ENCODE measurements at places on chromosomes 13 and 19. TPM values are rescaled to one million over a fixed set of nuclear protein-coding genes. Genes with fewer than 3 reads are reported as not detected.
A peak's percentile ranks its signal among the peaks of the same experiment; 100 is the strongest.

- no peaks in the 10 kb centered on the region for H3K4me1 ChIP-seq
- DNase-seq: no peak
- H3K27me3 ChIP-seq: no peaks in the 10 kb centered on the region
- H3K27ac ChIP-seq: no peak overlapping the region
- H3K36me3 ChIP-seq: peaks cover 6% of the 10 kb centered on the region
Measured at GRCh38 chr13:20049558-20050473, 91.3 kb downstream of the ZMYM2 start.

DNA sequence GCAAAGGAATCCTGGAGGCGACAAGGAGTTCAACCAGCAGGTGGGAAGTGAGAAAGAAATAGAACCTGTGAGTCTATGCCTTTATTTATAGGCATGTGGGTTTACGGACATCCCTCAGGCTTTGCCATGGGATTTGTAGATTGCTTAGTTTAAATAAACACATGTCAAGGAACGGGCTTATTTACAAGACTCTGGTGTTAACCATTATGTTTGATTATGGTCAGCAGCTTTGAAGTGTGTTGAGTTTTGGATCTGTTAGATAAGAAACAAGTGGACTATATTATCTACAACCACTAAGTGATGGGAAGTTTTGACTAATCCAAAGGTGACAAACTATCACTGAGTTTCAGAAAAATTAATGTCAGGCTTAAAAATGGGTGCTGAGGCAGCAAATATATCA is 143.2 kb downstream of the SLITRK5 start:
- H3K27me3 ChIP-seq: no peaks in the 10 kb centered on the region
- DNase-seq: no peak
- H3K27ac ChIP-seq: no peak overlapping the region
- H3K4me3 ChIP-seq: no peak overlapping the region
- no peaks in the 10 kb centered on the region for H3K4me1 ChIP-seq

GRCh38 chr19:2841855-2842574 is 740 bp downstream of the ZNF555 start:
- H3K4me1 ChIP-seq: peaks cover 15% of the 10 kb centered on the region
- no peak for DNase-seq
- no peaks in the 10 kb centered on the region for H3K27me3 ChIP-seq
- H3K27ac ChIP-seq: no peak overlapping the region
- H3K4me3 ChIP-seq: peak overlapping the region; percentile 73

- no peaks in the 10 kb centered on the region for H3K36me3 ChIP-seq
- no peak overlapping the region for H3K27ac ChIP-seq
- no peak overlapping the region for H3K4me3 ChIP-seq
- DNase-seq: no peak
- H3K27me3 ChIP-seq: no peaks in the 10 kb centered on the region
Measured at GRCh38 chr13:106756446-106756845, 188.5 kb upstream of the ARGLU1 start.

GRCh38 chr13:73870036-73870741 is 264.0 kb downstream of the KLF12 start:
- no peaks in the 10 kb centered on the region for H3K4me1 ChIP-seq
- DNase-seq: no peak
- H3K4me3 ChIP-seq: no peak overlapping the region
- no peaks in the 10 kb centered on the region for H3K27me3 ChIP-seq

DNA sequence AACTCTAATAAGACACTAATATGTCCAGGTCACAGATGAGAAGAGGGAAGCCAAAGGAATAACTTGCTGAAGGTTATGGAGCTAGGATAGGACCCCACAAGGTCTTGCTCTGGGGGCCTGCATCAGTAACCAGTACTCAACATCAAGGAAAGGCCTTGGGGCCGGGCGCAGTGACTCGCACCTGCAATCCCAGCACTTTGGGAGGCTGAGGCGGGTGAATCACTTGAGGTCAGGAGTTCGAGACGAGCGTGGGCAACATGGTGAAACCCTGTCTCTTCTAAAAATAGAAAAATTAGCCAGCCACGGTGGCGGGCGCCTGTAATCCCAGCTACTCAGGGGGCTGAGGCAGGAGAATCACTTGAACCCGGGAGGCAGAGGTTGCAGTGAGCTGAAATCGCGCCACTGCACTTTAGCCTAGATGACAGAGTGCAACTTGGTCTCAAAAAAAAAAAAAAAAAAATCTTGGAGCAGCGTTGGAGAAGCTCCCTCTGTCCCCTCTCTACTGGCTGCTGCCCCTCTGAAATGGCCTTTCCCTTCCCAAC is 1.8 kb downstream of the LONP1 start:
- peaks cover 17% of the 10 kb centered on the region for H3K36me3 ChIP-seq
- no peak overlapping the region for H3K27ac ChIP-seq
- peaks cover 29% of the 10 kb centered on the region for H3K4me1 ChIP-seq

- no peaks in the 10 kb centered on the region for H3K27me3 ChIP-seq
- H3K27ac ChIP-seq: no peak overlapping the region
- H3K4me3 ChIP-seq: no peak overlapping the region
- no peak for DNase-seq
Measured at GRCh38 chr13:46134961-46135522, 30.2 kb upstream of the CPB2 start.

DNA sequence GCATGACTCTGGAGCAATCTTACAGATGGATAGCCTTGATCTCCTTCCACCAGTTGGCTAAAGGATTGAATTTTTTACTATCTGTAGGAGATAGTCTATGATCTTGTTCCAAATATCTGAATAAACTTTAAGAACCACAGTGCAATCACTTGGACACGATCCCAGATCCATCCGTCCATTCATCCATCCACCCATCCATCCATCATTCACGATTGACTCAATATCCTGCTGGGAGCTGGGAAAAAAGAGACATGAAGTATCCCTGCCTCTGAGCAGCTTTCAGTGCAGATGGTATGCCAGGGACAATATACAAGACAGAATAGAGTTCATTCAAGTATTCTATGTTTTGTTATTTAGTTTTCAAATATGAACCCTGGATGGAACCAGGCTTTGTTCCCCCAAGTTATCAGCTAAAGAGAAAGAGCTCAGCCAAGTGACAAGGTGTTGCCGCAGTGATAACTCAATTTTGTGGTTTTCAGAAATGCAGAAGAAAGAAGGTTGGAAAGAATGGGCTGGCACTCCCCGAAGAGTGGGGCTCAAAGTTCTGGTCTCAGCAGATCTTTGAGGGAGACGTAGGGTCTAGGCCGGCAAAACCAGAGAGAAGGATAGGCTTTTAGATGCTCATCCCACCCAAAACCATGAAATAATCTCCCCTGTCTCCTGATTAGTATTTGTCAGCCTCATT is 66.3 kb downstream of the IRS2 start:
- no peak for DNase-seq
- no peaks in the 10 kb centered on the region for H3K36me3 ChIP-seq
- H3K4me3 ChIP-seq: no peak overlapping the region
- H3K4me1 ChIP-seq: peaks cover 6% of the 10 kb centered on the region
- H3K27me3 ChIP-seq: no peaks in the 10 kb centered on the region
- no peak overlapping the region for H3K27ac ChIP-seq

GRCh38 chr13:109949397-109949796 is 163.0 kb upstream of the IRS2 start:
- H3K36me3 ChIP-seq: no peaks in the 10 kb centered on the region
- no peaks in the 10 kb centered on the region for H3K4me1 ChIP-seq
- no peak for DNase-seq

GRCh38 chr19:44955505-44956439 is 592 bp downstream of the CLPTM1 start:
- H3K27me3 ChIP-seq: no peaks in the 10 kb centered on the region
- peak overlapping the region; percentile 36 for H3K27ac ChIP-seq
- peaks cover 20% of the 10 kb centered on the region for H3K36me3 ChIP-seq
- peaks cover 54% of the 10 kb centered on the region for H3K4me1 ChIP-seq
- H3K4me3 ChIP-seq: peak overlapping the region; percentile 97

DNA sequence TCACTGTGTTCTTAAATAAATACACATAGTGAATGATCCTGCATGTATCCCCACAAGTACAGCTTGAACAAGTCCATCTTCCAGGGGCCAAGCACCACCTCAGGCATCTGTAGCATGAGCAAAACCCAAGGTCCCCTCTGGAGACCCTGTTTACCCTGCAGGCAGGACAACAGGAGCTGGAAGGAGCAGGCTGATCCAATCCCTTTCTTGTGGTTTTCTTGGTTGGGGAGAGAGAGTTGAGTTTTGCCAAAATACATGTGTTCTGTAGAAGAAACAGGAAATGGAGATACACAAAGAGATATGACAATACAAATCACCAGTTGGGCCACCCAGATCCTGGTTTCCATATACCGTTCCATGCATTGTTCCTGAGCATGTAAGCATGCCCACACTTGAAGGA is 92.8 kb downstream of the SHISA2 start:
- H3K4me3 ChIP-seq: no peak overlapping the region
- H3K4me1 ChIP-seq: no peaks in the 10 kb centered on the region
- no peak overlapping the region for H3K27ac ChIP-seq
- no peaks in the 10 kb centered on the region for H3K36me3 ChIP-seq
- no peaks in the 10 kb centered on the region for H3K27me3 ChIP-seq

GRCh38 chr19:35117116-35117515 is 1.5 kb downstream of the FXYD3 start:
- no peaks in the 10 kb centered on the region for H3K27me3 ChIP-seq
- no peaks in the 10 kb centered on the region for H3K36me3 ChIP-seq
- H3K27ac ChIP-seq: no peak overlapping the region
- peaks cover 52% of the 10 kb centered on the region for H3K4me1 ChIP-seq
- DNase-seq: no peak

DNA sequence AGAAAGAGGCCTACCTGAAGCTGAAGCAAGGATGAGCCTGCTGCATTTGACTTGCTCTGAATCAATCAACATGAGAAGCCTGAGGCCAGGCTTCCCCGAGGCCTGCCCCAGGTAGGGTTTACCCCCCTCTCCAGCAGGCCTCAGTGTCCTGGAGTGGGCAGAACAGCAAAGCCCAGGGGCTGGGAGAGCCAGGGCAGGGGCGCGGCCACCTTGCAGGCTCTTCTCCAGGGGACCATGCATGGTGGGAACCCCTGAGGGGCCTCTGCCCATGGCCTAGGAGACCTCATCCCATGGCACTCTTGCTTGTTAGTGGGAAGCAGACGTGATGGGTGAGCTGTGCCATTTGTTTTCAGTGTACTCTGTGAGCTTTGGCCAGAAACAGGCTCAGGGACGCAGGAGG is 19.9 kb upstream of the LRP3 start:
- no peak overlapping the region for H3K27ac ChIP-seq
- DNase-seq: no peak
- peaks cover 31% of the 10 kb centered on the region for H3K4me1 ChIP-seq
- H3K36me3 ChIP-seq: peaks cover 3% of the 10 kb centered on the region
- H3K27me3 ChIP-seq: no peaks in the 10 kb centered on the region
- no peak overlapping the region for H3K4me3 ChIP-seq

- H3K36me3 ChIP-seq: no peaks in the 10 kb centered on the region
- peaks cover 8% of the 10 kb centered on the region for H3K4me1 ChIP-seq
- no peak for DNase-seq
- H3K27ac ChIP-seq: no peak within 1 kb of the TSS
- H3K27me3 ChIP-seq: peaks cover 45% of the 10 kb centered on the region
Measured at GRCh38 chr19:55075371-55075998, at the start of gene EPS8L1. Gene EPS8L1 (plus strand): TSS chr19:55075869. CDS start chr19:55076445, 576 bp downstream.

DNA sequence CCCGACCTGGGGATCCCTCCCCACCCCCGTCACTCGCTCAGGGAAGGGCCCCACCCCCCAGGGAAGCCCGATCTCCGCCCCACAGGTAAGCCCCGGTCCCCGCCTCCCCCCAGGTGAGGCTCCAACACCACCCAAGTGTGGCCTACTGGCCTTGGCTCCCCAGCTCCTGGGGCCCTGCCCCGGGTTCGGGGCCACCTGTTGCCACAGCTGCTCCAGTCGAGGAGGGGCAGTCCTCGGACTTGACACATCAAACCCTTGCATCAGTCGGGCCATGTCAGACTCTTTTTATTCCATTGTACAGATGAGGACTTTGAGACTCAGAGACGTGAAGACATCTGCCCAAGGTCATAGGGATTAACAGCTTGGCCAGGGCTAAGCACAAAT is 512 bp downstream of the CC2D1A start:
- no peak overlapping the region for H3K27ac ChIP-seq
- peaks cover 29% of the 10 kb centered on the region for H3K36me3 ChIP-seq
- DNase-seq: peak; percentile 14
- no peaks in the 10 kb centered on the region for H3K27me3 ChIP-seq
- H3K4me1 ChIP-seq: peaks cover 18% of the 10 kb centered on the region

DNA sequence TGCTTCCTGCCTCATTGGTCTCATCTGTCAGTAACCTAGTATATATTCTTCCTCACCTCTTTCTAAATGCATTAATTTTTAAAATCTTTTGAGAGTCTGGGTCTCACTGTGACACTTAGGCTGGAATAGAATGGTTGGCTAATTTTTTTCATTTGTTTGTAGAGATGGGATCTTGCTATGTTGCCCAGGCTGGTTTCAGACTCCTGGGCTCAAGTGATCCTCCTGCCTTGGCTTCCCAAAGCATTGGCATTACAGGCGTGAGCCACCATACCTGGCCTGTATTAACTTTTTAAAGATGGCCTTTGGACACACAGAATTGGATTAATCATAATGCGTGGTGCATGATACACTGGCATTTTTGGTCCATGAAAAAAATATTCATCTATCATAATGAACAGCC is 29.9 kb downstream of the SIPA1L3 start:
- DNase-seq: no peak
- no peak overlapping the region for H3K4me3 ChIP-seq
- no peaks in the 10 kb centered on the region for H3K36me3 ChIP-seq
- no peak overlapping the region for H3K27ac ChIP-seq

- H3K27ac ChIP-seq: no peak overlapping the region
- no peaks in the 10 kb centered on the region for H3K4me1 ChIP-seq
Measured at GRCh38 chr13:53807251-53807834, 778.7 kb downstream of the OLFM4 start.

DNA sequence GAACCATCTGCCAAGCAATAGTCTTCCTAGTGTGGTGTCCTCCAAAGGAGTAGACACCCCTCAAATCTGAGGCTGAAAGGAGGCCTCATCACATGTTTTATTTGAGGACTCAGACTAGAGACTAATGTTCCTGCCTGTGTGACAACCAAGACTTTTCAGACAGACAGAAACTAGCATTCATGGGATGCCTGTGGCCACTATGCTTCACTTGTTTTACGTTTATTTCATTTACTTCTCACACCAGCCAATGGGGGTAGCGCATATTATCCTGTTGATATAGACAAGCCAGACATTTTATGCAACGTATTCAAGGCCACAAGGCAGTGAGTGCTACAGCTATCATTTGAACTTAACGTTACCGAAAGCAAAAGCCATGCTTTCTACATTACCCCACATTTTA is 391.7 kb upstream of the HTR2A start:
- H3K4me3 ChIP-seq: no peak overlapping the region
- no peak overlapping the region for H3K27ac ChIP-seq
- no peaks in the 10 kb centered on the region for H3K4me1 ChIP-seq
- H3K27me3 ChIP-seq: no peaks in the 10 kb centered on the region

DNA sequence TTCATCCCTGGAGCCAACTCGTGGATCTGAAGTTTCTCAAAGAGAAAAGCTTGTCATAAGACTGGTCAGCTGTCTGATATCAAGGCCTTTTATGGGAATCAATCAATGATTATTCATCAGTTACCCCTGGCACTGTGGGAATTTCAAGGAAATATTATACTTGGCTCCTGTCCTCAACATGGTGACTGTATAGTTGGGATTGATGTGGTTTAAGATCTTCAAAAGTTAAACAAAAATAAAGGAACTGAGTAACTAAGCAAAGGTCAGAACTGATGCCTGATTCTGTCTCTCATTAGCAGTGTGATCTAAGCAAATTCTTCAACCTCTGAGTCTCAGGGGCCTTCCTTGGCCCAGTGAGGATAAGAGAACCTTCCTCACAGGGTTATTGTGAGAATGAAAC is 22.2 kb upstream of the SERPINE3 start:
- H3K4me1 ChIP-seq: no peaks in the 10 kb centered on the region
- no peaks in the 10 kb centered on the region for H3K36me3 ChIP-seq
- no peaks in the 10 kb centered on the region for H3K27me3 ChIP-seq
- H3K27ac ChIP-seq: no peak overlapping the region
- DNase-seq: no peak

The CD37 gene
- 10.5 TPM for total RNA-seq

The C19orf44 gene
- total RNA-seq: 6.1 TPM

The IL4I1 gene
- 0.30 TPM for total RNA-seq

The ZNF439 gene
- 30.2 TPM for total RNA-seq

The IGLON5 gene
- total RNA-seq: 12.1 TPM

The ZNF524 gene
- 9.6 TPM for total RNA-seq
